Endodermal cell (in vitro differentiated cells): ENCODE measurements at places on chromosomes 2 and 18. TPM values are rescaled to one million over a fixed set of nuclear protein-coding genes. Genes with fewer than 3 reads are reported as not detected.

Gene SERPINB11
- total RNA-seq = not detected in 2 replicates

Gene FANCL
- total RNA-seq = 54.3 to 85.2 TPM (median 82.7 TPM) in 3 replicates

Gene COL6A3
- total RNA-seq = 1.2 and 1.3 TPM in 2 replicates

Gene GCG
- not detected in 3 replicates for total RNA-seq

Gene VSNL1
- total RNA-seq = 3.3 and 7.8 TPM in 2 replicates

Gene HOXD13
- 0.09 and 0.11 TPM in 2 replicates for total RNA-seq

Gene NETO1
- 3.9 and 4.2 TPM in 2 replicates for total RNA-seq

Gene GALNT13
- total RNA-seq = 6.0 to 13.4 TPM (median 6.0 TPM) in 3 replicates

Gene LAMA1
- 164 to 329 TPM (median 316 TPM) in 3 replicates for total RNA-seq

Gene ALKAL2
- total RNA-seq = 0.53 to 1.2 TPM (median 0.53 TPM) in 3 replicates

Gene ARHGEF4
- total RNA-seq = 48.9 and 54.7 TPM in 2 replicates

Gene SERPINB3
- not detected in 3 replicates for total RNA-seq

Gene PTPN2
- total RNA-seq = 44.4 to 47.3 TPM (median 45.5 TPM) in 3 replicates

Gene UGT1A10
- total RNA-seq = not detected in 3 replicates

Gene NABP1
- 3.3 to 12.1 TPM (median 8.7 TPM) in 3 replicates for total RNA-seq

Gene INO80B
- total RNA-seq = 23.9 and 25.3 TPM in 2 replicates

Gene MEIS1
- total RNA-seq = 1.8 to 3.0 TPM (median 2.8 TPM) in 3 replicates

Gene CSRNP3
- 13.6 to 16.1 TPM (median 14.1 TPM) in 3 replicates for total RNA-seq

Gene DYNAP
- not detected in 2 replicates for total RNA-seq

Gene PLCD4
- total RNA-seq = 0.07 and 0.26 TPM in 2 replicates

Gene REG3A
- not detected in 2 replicates for total RNA-seq

Gene OBSL1
- total RNA-seq = 156 to 306 TPM (median 161 TPM) in 3 replicates

Gene ALLC
- total RNA-seq = not detected in 2 replicates

Gene RASGRP3
- 0.29 TPM in 1 of 3 replicates, not detected in the others for total RNA-seq

Gene CIB4
- not detected in 3 replicates for total RNA-seq

Gene IGFBP5
- total RNA-seq = 8.9 to 46.0 TPM (median 10.0 TPM) in 3 replicates
